ENCODE measurements at places on chromosomes 12 and 14. TPM values are rescaled to one million over a fixed set of nuclear protein-coding genes. Genes with fewer than 3 reads are reported as not detected.

DNA sequence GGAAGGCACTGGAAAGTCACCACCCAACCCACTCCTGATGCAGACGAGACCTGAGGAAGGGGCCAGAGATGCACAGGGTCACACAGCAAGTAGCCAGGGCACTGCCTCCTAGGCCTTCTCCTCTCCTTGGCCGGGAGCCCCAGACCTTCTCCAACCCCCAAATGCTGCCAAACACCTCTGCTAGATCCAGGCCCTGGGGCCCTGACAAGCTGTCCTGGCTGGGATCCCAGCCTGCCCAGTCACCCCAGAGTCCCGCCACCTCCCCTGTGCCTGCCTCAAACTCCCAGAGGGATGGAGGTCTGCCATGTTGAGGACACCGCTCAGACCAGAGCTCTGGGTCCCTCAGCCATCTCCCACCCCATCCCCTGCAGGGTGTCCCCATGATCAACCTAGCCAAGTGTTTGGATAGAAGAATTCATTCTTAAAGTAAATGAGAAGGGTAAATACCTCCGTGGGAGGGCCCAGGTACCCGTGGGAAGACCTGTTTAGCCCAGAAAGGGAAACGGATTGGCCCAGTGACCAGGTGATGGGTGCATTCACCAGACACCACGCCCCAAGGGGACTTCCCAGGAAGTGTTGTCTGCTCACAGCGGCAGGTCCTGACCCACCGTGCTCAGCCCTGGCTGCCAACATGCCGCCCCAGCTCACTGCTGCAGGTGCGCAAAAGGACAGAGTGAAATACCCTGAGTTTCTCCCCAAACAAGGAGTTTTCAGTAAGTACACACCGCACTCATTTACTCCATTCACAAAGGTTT, 4.6 kb upstream of the DIO3 start:
- H3K4me1 ChIP-seq, result peaks cover 3% of the 10 kb centered on the region
- no peak for DNase-seq
- peaks cover 41% of the 10 kb centered on the region for H3K27me3 ChIP-seq

- no peaks in the 10 kb centered on the region for H3K27me3 ChIP-seq
- no peak overlapping the region for H3K27ac ChIP-seq
- no peak for DNase-seq
- H3K4me3 ChIP-seq, result no peak overlapping the region
- no peaks in the 10 kb centered on the region for H3K4me1 ChIP-seq
Measured at GRCh38 chr12:127655691-127656090, 611.3 kb upstream of the TMEM132C start.

GRCh38 chr12:16604596-16605252, 1.2 kb downstream of the LMO3 start:
- H3K27ac ChIP-seq, result peak overlapping the region; percentile 26
- peaks cover 2% of the 10 kb centered on the region for H3K36me3 ChIP-seq
- DNase-seq, result no peak
- H3K27me3 ChIP-seq, result peaks cover 30% of the 10 kb centered on the region
- peaks cover 54% of the 10 kb centered on the region for H3K4me1 ChIP-seq
- H3K4me3 ChIP-seq, result peak overlapping the region; percentile 86

GRCh38 chr14:35576856-35577255, 42.9 kb downstream of the INSM2 start:
- no peak overlapping the region for H3K27ac ChIP-seq
- DNase-seq, result no peak
- no peaks in the 10 kb centered on the region for H3K4me1 ChIP-seq
- no peak overlapping the region for H3K4me3 ChIP-seq

GRCh38 chr12:125097427-125097826, 32.2 kb downstream of the AACS start:
- DNase-seq, result no peak
- peaks cover 45% of the 10 kb centered on the region for H3K4me1 ChIP-seq
- no peak overlapping the region for H3K4me3 ChIP-seq
- peaks cover 8% of the 10 kb centered on the region for H3K36me3 ChIP-seq
- H3K27ac ChIP-seq, result no peak overlapping the region
- no peaks in the 10 kb centered on the region for H3K27me3 ChIP-seq

GRCh38 chr12:24228371-24228770, 278.9 kb upstream of the SOX5 start:
- H3K27me3 ChIP-seq, result no peaks in the 10 kb centered on the region
- H3K27ac ChIP-seq, result no peak overlapping the region
- DNase-seq, result no peak
- H3K4me1 ChIP-seq, result peaks cover 11% of the 10 kb centered on the region

DNA sequence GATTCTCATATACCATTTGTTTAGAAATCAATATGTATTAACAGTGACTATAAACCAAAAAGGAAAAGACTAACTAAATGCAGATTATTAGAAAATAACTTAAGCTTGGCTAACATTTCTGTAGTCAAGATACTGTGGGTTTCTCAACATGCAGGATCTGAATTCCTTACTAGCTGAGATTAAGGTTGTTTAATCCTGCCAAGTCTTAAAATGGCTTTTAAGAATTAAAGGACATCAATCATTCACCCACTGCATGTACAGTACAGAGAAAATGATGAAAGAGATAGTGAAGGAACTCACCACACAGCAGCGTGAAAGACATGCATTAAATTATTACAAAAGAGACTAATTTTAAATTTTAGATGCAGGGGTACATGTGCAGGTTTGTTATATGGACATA, 3.8 kb downstream of the ACSS3 start:
- H3K4me1 ChIP-seq, result peaks cover 44% of the 10 kb centered on the region
- DNase-seq, result no peak
- no peak overlapping the region for H3K4me3 ChIP-seq
- H3K27ac ChIP-seq, result no peak overlapping the region

DNA sequence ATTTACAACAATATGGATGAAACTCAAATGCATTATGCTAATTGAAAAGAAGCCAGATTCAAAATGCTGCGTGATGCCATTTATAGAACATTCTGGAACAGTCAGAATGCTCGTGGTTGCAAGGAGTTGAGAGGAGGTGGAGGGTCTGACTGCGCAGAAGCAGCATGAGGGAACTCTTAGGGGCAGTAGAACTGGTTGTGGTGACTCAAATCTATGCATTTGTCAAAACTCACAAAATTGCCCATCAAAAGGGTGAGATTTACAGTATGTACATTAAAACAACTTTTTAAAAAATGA, 113.7 kb upstream of the PDZRN4 start:
- H3K27ac ChIP-seq, result no peak overlapping the region
- H3K4me3 ChIP-seq, result no peak overlapping the region
- no peak for DNase-seq
- no peaks in the 10 kb centered on the region for H3K36me3 ChIP-seq
- H3K27me3 ChIP-seq, result peaks cover 2% of the 10 kb centered on the region

GRCh38 chr14:63991833-63992232, 139.0 kb downstream of the SYNE2 start:
- no peaks in the 10 kb centered on the region for H3K27me3 ChIP-seq
- no peak overlapping the region for H3K27ac ChIP-seq
- H3K36me3 ChIP-seq, result peaks cover 16% of the 10 kb centered on the region
- no peak for DNase-seq
- no peaks in the 10 kb centered on the region for H3K4me1 ChIP-seq
- no peak overlapping the region for H3K4me3 ChIP-seq

GRCh38 chr14:53619691-53620231, 336.9 kb downstream of the BMP4 start:
- no peak overlapping the region for H3K27ac ChIP-seq
- H3K4me1 ChIP-seq, result peaks cover 8% of the 10 kb centered on the region
- H3K27me3 ChIP-seq, result no peaks in the 10 kb centered on the region
- no peaks in the 10 kb centered on the region for H3K36me3 ChIP-seq

DNA sequence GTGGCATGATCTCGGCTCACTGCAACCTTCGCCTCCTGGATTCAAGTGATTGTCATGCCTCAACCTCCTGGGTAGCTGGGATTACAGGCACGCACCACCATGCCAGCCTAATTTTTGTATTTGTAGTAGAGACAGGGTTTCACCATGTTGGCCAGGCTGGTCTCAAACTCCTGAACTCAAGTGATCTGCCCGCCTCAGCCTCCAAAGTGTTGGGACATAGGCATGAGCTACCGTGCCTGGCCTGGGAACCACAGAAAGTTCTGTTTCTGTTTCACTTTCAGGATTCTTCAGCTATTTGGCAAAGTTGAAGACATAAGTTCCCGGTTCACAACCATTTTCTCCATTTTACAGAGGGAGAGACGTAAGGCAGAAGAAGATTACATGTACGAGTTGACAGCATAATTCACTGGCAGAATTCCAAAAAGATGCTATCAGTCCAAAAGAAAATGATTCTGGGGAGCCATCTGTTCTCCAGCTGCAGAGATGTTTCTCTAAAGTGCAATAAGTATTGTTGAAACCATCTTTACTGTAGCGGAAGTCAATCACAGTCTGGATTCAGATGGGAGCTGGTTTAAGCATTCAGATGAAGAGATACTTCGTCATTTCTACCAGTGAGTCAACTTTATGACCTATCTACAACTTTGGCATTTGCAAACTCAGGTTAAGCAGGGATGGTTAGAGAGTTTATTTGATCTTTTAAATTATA, 8.1 kb upstream of the RNF34 start:
- no peak overlapping the region for H3K27ac ChIP-seq
- H3K27me3 ChIP-seq, result no peaks in the 10 kb centered on the region

- peaks cover 2% of the 10 kb centered on the region for H3K4me1 ChIP-seq
- no peaks in the 10 kb centered on the region for H3K36me3 ChIP-seq
- no peak overlapping the region for H3K27ac ChIP-seq
- no peak for DNase-seq
- no peaks in the 10 kb centered on the region for H3K27me3 ChIP-seq
Measured at GRCh38 chr12:92735131-92735721, 32.4 kb downstream of the PLEKHG7 start.

- H3K4me1 ChIP-seq, result peaks cover under 1% of the 10 kb centered on the region
- H3K4me3 ChIP-seq, result no peak overlapping the region
- no peak for DNase-seq
- no peaks in the 10 kb centered on the region for H3K36me3 ChIP-seq
- H3K27ac ChIP-seq, result no peak overlapping the region
Measured at GRCh38 chr12:60162988-60163720, 567.3 kb downstream of the SLC16A7 start.

DNA sequence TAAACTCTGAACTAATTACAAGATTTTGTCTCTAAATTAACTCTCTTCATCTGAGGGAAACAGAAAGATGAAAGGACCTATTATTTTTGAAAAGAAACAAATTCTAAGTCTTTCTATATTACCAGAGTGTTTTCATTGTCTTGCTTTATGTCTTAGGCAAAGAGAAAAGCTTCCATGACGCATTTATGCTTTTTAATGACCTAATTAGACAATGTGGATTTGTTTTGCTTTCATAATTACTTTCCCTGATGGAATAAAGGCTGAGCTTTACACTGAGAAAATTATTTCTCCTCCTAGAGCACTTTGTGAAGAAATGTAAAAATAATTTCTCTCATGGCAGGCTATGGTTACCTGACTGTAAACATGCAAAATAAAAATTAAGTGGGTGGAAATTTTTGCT, 138.0 kb upstream of the SLCO1C1 start:
- no peaks in the 10 kb centered on the region for H3K27me3 ChIP-seq
- no peak overlapping the region for H3K4me3 ChIP-seq
- H3K4me1 ChIP-seq, result peaks cover 4% of the 10 kb centered on the region
- peaks cover 15% of the 10 kb centered on the region for H3K36me3 ChIP-seq
- no peak overlapping the region for H3K27ac ChIP-seq
- no peak for DNase-seq

DNA sequence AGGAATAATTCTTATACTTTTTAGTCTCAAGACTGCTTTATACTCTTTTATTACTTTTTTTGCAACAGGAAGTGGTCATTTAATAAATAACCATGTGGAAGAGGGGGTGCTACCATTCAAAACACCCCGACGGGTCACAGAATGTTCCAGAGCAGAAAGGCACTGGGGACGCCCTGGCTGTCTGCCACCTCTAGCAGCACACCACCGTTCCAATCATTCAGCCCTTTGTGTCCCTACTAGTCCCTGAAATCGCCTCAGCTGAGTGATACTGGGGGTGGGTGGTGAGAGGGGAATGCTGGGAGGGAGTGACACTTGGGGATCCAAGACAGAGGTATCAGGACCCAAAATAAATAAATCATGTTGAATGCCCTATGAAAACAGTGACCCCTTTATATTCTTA, 52.4 kb downstream of the MON2 start:
- peaks cover 22% of the 10 kb centered on the region for H3K4me1 ChIP-seq
- no peak overlapping the region for H3K4me3 ChIP-seq
- H3K27me3 ChIP-seq, result no peaks in the 10 kb centered on the region
- H3K27ac ChIP-seq, result no peak overlapping the region
- H3K36me3 ChIP-seq, result peaks cover 35% of the 10 kb centered on the region
- DNase-seq, result no peak

BCL11B gene
- 2.3 TPM for total RNA-seq

SLC8A3 gene
- total RNA-seq, result 0.43 TPM

TSHR gene
- total RNA-seq, result 0.24 TPM

TECPR2 gene
- total RNA-seq, result 33.2 TPM

OTOGL gene
- 0.31 TPM for total RNA-seq

MYF6 gene
- total RNA-seq, result 0.33 TPM

Measured in progenitor cell of endocrine pancreas (in vitro differentiated cells).